ENCODE measurements at places on chromosomes 13 and 19.

GRCh38 chr19:33535226-33535625 is 13.6 kb upstream of the PEPD start:
- DNase-seq, result no peak

- peak; percentile 91 for DNase-seq
Measured at GRCh38 chr19:51339313-51339686, 2.6 kb downstream of the VSIG10L start.

DNA sequence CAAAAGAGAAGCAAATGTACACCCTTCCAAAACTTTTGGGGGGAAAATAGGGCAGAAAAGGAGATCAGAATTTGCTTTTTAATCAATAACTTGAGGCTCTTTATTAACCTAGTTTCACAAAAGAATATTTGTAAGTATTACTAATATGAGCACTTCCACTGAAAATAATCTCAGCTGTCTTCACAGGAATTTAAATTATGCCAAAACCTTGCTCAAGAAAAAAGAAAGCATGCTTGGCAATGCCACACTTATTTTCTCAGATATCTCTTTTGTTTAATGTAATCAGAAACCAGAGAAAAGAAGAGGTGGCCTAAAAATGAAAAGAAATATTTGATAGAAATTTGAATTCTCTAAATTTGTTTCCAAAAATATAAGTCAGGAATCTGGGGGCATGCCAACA is 234.9 kb upstream of the GPC6 start:
- DNase-seq, result no peak

DNA sequence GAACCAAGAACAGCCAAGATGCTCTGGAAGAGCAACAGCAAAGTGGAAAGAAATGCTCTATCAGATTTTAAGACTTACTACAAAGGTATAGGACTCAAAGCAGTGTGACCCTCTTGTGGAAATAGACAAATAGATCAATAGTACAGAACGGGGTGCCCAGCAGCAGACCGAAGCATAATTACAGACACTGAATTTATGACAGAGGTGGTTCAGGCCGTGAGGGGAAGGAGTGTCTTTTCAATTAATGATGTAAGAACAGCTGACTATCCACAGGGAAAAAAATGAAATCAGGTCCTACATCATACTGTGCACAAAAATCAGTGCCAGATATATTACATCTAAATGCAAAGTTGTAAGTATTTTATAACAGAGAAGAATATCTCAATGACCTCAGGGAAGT is 95.6 kb downstream of the KATNAL1 start:
- no peak for DNase-seq

GRCh38 chr13:38417727-38418126 is 68.1 kb downstream of the UFM1 start:
- DNase-seq, result peak; percentile 55

- DNase-seq, result no peak
Measured at GRCh38 chr13:83621765-83622421, 260.4 kb downstream of the SLITRK1 start.

DNA sequence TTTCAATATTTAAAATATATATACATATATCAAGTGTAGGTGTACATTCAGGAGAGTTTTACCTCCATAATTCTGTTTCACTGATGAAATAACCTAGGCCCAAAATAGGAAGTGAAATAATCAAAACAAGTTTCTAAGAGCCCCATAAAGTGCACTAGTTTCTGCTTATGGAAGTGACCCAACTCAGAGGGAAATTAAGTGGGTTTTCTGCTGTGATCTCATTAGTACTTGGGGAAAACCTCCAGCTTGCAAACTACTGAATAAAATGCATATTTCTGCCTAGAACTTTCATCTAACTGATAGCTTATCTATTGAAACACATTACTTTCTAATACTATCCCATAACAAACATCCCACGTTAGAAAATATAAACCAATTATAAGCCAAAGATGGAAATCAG is 45.4 kb upstream of the MIR17HG start:
- DNase-seq, result no peak

- DNase-seq, result peak; percentile 77
Measured at GRCh38 chr13:89695343-89696257, 1651.9 kb upstream of the MIR17HG start.

DNA sequence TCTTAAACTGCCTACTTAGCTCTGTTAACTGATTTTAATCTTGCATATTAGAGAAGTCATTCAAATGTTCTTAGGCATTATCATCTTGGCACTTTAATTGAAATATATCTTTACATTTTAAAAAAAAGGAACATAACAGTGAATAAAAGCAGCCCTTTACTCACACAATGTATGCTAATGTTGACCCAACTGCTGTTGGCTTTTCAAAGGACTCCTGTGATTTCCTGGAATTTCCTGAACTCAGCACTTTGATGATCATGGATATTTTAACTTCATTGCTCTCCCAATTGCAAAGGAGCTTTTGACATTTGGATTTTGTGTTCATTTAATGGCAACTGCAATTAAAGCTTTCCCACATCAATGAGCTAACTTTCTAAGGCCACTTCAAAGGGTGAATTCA is 1230.3 kb downstream of the DIAPH3 start:
- DNase-seq, result peak; percentile 8

GRCh38 chr19:40609561-40610395 is 8.6 kb downstream of the LTBP4 start:
- DNase-seq, result peak; percentile 95

- DNase-seq, result peak; percentile 57
Measured at GRCh38 chr19:18294467-18294864, 13.0 kb upstream of the JUND start.

DNA sequence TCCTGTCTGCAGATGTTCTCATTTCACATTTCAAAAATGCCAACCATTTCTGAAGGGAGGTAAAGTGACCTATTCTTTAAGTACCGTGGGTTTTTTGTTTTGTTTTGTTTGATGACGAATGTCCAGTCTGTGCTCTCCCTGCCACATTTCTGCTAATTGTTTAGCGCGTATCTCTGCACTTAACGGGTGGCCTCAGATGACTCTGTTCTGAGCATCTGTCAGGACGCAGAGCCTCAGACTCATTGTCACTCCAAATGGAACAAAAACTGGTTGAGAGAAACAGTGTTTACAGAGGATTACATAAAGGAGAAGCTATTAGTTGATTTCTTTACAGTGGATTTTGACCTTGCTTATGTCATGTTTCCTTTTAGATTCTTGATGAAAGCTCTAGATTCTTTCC is 23.7 kb downstream of the TPP2 start:
- no peak for DNase-seq

GRCh38 chr19:17565611-17566010 is 10.2 kb downstream of the COLGALT1 start:
- no peak for DNase-seq

DNA sequence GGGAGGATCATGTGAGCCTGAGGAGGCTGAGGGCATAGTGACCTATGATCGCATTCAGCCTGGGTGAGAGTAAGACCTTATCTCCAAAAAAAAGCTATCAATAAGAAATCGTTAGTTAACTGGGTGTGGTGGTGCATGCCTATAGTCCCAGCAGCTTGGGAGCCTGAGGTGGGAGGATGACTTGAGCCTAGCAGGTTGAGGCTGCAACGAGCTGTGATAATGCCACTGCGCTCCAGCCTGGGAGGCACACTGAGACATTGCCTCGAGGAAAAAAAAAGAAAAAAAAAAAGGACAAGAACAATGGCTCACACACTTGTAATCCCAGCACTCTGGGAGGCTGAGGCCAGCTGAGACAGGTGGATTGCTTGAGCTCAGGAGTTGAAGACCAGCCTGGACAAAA is 16.2 kb downstream of the PSPC1 start:
- DNase-seq, result peak; percentile 66

DNA sequence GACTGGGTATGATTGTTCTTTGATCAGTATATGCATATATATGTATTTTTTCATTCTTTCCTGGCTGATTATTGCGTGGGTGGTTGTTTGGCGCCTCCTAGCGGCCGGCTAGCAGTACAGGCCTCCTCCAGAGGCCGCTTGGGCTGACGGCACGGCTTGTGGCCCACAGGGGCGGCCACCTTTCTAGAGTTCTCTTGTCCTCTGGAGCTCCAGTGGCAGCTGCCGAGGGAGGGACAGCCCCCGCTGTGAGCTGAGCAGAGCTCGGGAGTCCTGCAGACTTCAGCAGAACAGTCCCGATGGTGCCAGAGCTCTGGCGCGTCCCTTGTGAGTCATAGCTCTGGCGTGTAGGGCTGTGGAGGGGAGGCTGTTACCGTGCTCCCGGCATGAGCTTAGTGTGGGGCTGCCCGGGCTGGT is 22.5 kb upstream of the ZNF429 start:
- peak; percentile 79 for DNase-seq

- DNase-seq, result peak; percentile 90
Measured at GRCh38 chr19:46009530-46010510, 13.0 kb downstream of the PGLYRP1 start.

DNA sequence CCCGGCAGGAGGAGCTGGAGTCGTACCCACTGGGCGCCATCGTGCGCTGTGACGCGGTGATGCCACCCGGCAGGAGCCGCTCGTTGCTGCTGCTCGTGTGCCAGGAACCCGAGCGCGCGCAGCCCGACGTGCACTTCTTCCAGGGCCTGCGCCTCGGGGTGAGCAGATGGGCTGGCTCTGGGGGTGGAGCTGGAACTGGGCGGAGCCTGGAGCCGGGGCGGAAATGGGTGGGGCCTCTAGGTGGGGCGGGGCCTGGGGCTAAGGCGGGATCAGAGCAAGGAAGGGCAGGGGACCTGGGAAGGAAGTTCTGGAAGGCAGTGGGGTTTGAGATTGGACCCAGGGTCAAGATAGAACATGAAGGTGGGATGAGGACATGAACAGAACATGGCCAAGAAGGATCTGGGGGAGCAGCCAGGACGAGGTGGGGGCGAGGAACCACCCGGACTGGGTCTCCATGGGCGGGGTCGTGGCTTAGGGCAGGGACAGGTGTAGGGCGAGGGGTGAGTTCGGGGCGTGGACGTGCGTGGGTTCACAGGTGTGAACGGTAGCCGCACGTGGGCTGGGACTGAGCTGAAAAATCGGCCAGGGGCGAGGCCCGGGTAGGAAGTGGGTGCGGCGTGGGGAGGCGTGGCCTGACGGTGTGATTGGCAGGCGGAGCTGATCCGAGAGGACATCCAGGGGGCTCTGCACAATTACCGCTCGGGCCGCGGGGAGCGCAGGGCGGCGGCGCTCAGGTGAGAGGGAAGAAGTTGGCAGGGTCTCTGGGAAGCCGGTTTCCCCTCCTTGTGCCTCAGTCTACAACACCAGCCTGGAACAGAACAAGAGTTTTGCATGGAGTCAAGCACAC is 4.7 kb downstream of the EPS8L1 start:
- DNase-seq, result peak; percentile 89

DNA sequence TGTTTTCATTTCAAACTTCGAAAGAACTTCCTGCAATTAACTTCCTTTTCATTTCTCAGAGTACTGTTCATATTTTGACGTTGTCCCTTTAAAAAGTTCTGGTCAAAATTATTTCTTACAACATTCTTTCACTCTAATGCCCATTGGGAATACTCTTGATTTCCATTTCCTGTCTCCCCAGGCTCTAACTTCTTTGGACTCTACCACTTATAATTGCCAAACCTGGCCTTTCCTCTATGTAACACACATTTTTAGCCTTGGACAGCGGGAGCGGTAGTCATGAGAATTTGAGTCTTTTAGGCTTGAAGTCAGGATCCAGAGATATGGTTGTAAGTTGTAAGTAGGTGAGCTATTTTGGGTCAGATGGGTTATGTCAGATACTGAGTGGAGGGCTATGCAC is 163.5 kb upstream of the SPRY2 start:
- DNase-seq, result no peak

DNA sequence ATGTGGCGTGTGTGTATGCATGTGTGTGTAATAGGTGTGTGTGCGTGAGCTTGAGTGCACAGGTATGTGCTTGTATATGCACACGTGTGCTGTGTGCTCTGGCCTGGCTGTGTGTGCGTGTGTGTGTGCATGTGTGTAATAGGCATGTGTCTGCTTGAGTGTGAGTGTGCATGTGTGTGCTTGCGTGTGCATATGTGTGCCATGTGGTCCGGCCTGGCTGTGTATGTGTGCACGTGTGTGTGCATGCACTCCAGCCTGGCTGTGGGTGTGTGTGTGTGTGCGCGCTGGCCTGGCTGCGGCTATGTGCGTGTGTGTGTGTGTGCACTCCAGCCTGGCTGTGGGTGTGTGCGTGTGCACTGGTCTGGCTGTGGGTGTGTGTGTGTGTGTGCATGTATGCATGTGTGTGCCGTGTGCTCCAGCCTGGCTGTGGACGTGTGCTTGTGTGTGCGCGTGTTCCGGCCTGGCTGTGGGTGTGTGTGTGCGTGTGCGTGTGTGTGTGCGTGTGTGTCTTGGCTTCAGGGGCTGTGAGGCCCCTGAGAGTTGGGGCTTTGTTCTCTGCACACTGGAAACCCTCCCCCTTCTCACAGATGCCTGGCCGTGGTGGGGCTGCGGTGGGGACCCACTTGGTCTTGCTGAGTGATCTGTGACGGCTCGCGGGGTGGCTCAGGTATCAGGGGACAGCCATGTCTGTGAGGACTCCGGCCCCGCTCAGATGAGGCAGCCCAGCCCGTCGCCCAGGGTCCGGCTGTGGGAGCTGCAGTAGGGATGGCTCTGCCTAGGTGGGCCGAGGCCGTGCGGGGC is 8.2 kb downstream of the SPPL2B start:
- DNase-seq, result no peak

DNA sequence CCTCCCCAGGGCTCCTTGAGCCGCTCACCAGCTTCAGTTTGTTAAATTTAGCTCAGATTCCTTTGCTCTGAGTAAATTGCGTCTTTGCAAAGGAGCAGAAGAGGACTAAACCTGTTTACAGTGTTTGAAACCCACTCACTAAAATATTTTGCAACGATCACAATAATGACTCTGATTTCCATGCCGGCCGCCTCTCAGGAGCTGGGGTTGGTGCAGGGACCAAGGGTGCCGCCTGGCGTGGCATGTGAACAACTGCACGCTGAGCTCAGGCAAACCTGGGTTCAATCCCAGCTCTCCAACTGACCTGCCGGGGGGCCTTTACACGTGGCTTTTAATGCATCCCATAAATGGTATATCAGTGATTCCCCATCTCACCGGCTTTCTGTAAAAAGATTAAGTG is 68.7 kb upstream of the CACNA1A start:
- DNase-seq, result peak; percentile 36

GRCh38 chr13:101493541-101493940 is 41.1 kb downstream of the ITGBL1 start:
- DNase-seq, result no peak

DNA sequence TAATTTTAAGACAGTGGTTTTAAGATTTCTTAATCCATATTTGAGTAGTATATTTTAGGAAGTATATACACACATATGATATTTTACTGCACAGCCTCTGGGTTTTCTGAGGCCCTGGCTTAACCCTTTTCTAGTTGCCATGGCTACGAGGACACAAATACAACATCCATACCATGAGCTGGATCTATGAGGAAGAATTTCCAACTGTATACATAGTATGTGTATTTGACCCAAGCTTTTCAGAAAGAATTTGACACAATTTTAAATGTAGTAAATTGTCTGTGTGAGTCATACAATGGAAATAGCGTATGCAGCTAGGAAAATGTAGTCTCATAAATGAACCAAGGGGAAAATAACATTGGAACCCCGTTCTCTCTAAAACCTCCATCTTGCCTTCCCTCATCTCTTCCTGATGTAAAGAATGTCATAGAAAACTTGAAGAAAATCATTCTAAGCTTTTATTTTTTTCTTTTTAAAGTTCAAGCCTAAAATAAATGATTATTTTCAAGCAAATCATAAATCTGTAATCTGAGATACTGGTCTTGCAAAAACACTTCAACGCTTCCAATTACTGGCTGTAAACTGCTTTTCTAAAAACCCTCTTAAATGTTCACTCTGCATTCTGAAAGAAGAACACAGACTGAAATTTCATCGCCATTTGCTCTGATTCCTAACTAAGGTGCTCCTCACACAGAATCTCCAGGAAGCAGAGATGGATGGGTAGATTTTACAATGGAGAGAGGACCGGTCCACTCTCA is 172.4 kb downstream of the LACC1 start:
- DNase-seq, result peak; percentile 56
